ENCODE measurements at places on chromosomes 5 and 9.

GRCh38 chr9:113483676-113484257 is 20.2 kb downstream of the RGS3 start:
- DNase-seq, result no peak

DNA sequence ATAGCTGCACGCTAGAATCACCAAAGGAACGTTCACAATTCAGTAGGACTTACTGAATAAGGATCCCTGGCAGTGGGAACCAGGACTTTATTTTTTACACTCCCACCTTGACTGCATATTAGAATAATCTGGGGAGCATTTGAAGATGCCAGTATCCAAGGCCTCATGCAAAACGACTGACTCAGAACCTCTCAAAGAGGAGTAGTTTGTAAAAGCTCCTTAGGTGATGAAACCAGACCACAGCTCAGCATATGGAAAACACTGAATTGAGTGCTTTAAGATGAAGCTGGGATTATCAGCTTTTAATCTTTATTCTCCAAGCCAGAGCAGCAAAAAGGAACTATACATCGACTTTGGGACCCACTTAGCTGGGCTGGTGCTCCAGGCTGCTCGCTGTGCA is 288.3 kb downstream of the MLLT3 start:
- no peak for DNase-seq

DNA sequence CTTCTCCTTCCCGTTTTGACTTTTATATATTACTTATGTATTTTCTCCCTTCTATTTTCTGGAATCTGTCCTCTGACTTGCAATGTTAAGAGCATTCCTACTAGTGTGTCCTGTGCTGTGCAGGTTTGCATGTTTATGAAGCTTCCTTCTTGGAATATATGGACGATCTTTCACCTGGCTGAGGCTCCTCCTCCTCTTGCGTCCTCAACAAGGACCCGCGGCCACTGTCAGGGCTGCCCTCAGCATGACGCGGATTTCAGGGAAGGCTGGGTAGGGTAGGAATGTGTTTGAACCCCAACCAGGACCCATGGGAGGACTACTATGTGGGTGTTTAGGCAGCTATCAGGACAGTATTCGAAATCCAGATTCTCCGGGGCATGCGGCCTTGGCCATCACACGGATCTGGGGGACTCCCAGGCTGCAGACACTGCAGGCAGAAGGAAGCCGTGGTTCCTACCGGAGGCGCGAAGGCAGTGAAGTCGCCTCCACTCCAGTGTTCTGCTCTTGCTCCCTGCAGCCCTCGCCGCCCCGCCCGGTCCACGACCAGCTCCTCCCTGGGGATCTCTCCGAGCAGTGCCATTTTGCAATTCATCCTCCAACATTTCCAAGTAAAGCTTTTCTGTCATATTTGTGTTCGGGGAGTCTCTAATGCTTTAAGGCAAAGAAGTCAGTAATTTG is 37.0 kb upstream of the OSMR start:
- no peak for DNase-seq

- no peak for DNase-seq
Observed at GRCh38 chr5:63878788-63879187, 83.5 kb downstream of the HTR1A start.

- DNase-seq, result no peak
Observed at GRCh38 chr5:31221001-31221400, 27.5 kb downstream of the CDH6 start.

DNA sequence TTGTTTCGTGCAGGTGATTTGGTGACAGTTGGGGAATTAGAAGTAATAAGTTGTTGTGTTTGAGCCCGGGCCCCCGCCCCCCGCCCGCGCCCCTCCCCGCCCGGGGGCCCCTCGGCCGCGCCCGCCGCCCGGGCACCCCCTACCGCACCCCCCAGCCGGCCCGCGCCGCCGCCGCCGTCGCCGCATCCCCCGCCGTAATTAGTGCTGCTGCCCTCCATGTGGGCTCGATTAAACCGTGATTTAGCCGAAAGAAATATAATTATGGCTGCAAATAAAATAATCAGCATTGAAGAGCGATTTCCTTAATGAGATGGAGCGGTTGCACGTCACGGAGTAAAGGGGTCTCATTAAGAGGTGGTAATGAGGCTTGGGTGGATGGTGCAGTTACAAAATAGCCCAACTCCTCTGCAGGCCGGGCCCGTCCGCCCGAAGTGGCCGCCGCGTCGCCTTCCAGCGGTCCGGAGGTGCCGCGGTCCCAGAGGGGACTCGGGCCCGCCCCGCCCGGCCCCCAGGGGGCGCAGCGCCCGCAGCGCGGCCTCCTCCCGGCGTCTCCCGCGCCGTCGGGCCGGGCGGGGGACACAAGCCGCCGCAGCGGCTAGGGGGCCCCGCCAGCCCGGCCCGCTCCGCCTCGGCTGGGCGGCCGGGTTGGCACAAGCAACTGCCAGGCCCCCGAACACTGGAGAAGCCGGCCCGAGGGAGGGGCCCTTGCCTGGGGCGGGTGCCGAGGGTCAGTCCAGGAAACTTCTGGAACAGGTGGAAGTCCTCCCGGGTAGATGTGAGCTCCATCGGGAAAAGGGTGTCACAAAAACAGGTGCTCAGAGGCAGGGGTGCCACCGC is 6.9 kb upstream of the OTP start:
- no peak for DNase-seq

GRCh38 chr9:37187292-37187691 is 66.9 kb downstream of the ZCCHC7 start:
- no peak for DNase-seq

Measured in hematopoietic multipotent progenitor cell (in vitro differentiated cells).